ENCODE measurements at places on chromosomes 11 and 22.
A peak's percentile ranks its signal among the peaks of the same experiment; 100 is the strongest.

DNA sequence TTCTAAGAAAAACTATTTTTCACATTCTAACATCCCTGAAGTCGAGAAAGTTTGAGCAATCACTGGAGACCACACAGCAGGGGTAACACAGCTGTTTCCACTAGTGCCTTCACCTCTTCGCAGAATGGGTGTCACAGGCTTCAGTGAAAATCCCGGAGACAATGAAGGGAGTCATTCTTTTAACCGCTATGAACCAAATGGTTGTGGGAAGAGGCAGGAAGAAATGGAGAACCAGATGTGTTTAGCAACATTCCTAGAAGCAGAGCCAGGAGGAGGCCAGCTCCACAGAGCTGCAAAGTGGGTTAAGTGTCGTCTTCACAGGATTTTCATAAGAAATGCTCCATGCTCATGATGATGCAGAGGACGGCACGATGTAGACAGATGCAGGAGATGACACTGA, 221.1 kb downstream of the LARGE1 start:
- DNase-seq, result no peak

DNA sequence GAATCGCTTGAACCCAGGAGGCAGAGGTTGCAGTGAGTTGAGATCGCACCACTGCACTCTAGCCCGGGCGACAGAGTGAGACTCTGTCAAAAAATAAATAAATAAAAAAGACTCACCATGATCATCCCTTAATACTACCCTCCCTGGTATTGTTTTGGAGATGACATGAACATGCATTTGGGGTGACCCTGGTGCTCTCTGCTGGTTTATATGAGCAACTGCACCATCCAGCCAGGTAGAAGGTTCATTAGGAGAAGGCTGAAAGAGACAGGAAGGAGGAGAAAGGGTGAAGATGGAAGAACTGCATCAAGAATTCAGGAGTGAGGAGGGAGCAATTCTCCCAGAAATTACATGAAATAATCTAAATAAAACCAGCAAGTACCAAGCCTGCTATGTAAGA, 37.8 kb downstream of the SLC5A1 start:
- DNase-seq, result peak; percentile 24

GRCh38 chr22:31621507-31622124, 40.4 kb downstream of the PISD start:
- no peak for DNase-seq

- peak; percentile 71 for DNase-seq
These were observed 219.4 kb upstream of the RAG2 start for GRCh38 chr11:36817336-36817965.

GRCh38 chr22:41600976-41601375, 11.3 kb upstream of the PMM1 start:
- DNase-seq, result no peak

- DNase-seq, result no peak
These were observed 19.5 kb downstream of the CLTCL1 start for GRCh38 chr22:19271856-19272535.

- DNase-seq, result no peak
These were observed 514.7 kb downstream of the CNTN5 start for GRCh38 chr11:99535406-99535805.

DNA sequence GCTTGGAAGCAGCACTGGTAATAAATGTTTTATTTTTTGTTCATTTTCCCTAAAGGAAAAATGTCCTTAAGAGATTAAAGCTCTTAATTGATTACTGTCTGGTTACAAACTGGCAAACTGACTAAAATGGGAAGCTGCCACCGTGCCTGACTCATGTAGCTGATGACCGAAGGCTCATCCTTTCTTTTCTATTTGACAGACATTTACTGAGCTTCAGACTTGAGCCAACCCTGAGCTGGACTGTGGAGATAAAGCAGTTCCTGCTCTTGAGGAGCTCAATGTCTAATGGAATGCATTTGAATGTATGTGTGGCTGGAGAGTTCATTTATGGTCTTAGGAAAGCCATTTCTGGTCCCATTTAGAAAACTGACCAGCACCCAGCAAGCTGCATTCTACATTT, 91.3 kb downstream of the RNF169 start:
- DNase-seq, result no peak

- no peak for DNase-seq
These were observed 1.7 kb upstream of the LRRC74B start for GRCh38 chr22:21043860-21044535.

- no peak for DNase-seq
These were observed 96.1 kb downstream of the FEZ1 start for GRCh38 chr11:125399945-125400344.

DNA sequence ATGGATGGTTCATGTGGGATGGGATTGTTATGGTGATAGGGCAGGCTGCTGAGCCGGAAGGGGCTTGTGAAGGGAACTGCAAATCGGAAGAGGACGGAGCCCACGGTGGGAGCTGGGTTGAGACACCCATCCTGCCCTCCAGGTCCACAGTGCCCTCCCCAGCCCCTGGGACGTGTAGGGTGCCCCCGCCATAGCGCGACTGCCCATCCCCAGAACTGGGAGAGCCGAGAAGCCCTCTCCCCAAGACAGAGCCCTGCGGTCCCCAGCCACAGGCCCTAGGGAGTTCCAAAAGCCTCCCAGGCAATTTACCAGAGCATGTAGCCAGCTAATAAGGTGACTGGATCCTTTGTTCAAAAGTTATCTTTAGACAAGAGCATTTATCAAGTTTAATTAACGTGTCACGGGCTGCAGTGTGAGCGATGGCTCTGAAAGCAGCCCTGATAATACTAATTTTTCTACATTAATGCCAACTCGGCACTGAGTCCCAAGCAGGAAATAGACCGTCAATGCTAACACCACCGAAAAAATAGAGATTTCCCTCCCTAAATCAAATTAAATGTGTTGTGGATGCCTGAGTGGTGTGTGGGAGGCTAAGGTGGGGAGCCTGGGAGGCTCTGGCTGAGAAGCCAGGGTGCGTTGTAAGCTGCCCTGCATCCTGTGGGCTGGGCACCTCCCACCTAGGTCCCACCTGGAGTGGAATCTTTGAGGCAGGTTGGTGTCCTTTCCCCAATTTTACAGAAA, 76.8 kb upstream of the RTL6 start:
- DNase-seq, result peak; percentile 11

DNA sequence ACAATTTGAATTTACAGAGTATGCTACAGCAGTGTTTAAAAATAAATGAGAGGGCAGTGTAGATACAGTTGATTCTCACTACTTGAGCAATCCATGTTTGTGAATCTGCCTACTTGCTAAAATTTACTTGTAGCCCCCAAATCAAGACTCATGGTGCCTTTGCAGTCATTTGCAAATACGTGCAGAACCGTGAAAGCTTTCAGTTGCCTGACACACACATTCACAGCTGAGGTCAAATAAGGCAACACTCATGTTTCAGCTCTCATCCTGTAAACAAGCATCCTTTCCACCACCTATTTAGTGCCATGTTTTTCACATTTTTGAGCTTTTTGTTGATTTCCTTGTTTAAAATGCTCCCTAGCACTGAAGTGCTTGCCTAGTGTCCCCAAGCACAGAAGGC, 32.5 kb upstream of the RASL10A start:
- DNase-seq, result no peak

DNA sequence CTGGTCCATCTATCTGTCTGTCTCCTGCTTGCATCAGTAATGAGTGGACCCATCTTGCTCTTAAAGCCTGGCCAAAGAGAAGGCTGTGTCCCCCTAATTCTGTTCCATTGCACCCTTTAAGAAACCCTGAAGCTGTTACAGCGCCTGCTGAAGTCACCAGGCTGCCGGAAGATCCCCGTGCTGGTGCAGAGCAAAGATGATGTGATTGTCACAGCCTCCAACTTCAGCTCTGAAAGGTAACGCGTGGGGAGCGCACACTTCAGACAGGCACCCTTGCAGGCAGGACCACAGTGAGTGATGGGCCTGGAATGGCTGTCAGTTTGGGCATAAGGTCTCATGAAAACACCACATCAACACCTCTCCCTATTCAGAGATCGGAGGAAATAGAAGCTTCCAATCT, 18.4 kb downstream of the GTPBP1 start:
- DNase-seq, result no peak

DNA sequence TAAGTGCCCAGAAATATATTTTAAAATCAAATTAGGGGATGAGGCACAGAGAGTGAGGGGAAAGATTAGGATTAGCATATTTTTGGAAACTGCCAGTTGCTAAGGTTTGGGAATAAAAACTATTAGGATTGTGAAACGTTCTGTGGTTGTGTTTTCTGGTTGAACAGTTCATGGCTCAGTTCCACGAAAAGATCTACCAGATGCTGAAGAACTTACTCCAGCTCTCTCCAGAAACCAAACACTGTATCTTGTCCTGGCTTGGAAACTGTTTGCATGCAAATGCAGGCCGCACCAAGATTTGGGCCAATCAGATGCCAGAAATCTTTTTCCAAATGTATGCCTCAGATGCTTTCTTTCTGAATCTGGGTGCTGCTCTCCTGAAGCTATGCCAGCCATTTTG, 15.3 kb downstream of the UBE4A start:
- DNase-seq, result no peak

DNA sequence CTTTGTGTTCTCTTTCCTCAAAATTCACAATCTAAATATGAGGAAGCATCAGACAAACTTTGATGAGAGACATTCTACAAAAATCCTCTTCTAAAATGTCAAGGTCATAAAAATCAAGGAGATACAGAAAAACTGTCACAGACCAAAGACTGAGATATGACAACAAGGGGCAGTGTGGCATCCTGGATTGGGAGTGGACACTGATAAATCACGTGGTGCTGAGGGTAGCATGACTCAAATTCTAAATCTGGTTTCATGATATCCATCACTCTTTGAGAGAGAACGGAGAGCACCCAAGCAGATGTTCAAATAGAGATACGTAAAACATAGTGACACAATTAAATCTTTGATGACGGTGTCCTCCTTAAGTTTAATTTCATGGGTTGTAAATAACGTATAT, 13.0 kb upstream of the CARD18 start:
- DNase-seq, result peak; percentile 12

Data from foreskin melanocyte (primary cell).